Stimulated activated CD4-positive, alpha-beta T cell treated with anti-CD3 and anti-CD28 coated beads, Interleukin-1b, Interleukin-23, amount 100 ng/mL, for 1 hour (primary cell): ENCODE measurements at places on chromosomes 5 and 9.

DNA sequence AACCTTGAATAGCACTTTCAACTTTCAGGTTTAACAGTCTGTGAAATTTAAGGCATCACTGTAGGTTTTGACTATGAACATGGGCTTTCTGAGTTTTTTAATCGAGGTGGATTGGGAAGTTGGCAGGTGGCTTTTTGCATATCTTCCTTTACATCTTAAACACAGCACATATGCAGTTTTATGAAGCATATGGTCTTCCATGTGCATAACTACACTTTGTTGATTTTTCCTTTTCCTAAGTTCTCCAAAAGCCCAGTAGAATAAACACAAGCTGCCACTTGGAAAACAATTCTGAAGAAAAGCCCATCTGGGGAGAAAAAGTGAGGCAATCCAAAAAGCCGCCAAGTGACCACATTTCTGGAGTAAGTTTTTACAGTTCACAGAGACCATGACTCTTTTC lies 236.5 kb upstream of the IL12B start:
- DNase-seq: no peak

GRCh38 chr5:178280631-178281030 lies 48.0 kb upstream of the PHYKPL start:
- no peak for DNase-seq

DNA sequence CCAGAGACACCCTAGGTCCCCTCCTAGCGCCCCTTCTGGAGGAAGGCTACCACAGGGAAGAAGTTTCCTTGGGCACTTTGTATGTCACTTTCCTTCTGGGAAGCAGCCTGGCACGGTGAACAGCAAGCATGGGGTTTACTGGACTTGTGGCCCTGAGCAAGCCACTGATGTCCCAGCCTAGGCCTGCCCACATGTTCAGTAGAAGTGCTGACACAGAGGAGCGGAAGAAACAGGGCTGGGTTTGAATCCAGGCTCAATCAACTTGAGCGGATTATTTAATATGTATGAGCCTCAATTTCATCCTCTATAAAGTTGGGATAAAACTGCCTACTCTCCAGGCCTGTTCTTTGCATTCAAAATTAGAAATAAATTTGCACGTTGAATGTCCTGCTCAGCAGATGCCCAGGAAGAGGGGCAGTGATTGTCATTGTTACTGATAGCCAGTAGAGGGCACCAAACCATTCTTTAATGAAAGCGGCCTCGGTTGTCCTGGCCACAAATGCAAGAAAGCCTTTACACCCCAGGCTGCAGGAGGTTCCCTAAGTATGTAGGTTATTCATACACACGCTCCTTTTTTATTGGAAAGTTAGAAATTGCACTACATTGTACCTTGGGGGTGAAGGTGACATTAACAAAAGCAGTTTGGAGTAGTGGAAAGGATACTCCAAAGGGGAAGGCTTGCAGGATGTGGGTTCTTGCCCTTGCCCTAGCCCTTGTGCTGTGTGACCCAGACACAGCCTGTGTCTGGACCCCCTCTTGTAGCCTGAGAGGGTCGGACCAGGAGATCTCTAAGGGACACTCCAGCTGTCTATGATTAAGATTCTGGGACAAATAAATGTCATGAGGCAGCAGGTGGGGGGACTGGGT lies 13.4 kb upstream of the XPA start:
- DNase-seq: no peak

DNA sequence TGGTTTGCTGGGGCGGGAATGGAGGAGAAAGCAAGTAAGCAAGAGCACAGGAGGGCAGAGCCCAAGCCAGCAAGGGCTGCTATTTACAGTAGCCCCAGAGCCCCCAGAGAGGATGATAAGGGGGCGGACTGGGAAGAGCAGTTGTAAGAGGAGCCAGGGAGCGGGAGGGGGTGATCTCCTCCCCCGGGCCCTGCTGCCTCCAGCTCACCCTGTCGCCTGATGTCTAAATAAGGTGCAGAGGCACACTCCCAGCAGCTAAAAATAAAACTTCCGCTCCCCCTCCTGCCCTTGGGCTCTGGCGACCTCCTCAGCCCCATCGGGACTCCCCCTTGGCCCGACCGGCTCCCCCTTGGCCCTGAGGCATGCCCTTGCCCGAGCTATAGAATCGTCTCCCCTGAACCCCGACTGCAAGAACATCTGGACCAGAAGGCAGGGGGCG lies 14.4 kb upstream of the CCDC69 start:
- no peak for DNase-seq

- no peak for DNase-seq
These were observed 62.8 kb downstream of the PDZD2 start for GRCh38 chr5:31701642-31702299.

DNA sequence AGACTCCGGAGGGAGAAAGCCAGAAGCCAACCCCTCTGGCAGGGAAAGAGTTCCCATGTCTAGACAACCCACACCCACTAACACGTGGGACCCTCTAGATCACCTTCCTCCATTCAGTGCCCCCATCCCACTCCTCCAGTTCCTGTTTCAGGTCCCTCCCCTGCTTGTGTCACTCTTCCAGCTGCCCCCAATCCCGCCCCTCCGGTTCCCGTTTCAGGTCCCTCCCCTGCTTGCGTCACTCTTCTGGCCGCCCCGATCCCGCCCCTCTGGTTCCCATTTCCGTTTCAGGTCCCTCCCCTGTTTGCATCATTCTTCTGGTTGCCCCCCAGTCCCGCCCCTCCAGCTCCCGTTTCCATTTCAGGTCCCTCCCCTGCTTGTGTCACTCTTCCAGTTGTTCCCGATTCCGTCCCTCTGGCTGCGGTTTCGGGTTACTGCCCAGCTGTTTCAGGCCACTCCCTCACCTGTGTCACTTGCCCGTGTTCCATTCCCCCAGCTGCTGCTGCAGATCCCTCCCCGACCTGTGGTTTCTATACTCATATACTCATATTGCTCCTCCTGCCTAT lies 64.8 kb upstream of the RANBP6 start:
- DNase-seq: no peak

GRCh38 chr9:114430457-114430856 lies 42.7 kb upstream of the AKNA start:
- no peak for DNase-seq

GRCh38 chr5:64707191-64707590 lies 16.9 kb downstream of the SHISAL2B start:
- no peak for DNase-seq

DNA sequence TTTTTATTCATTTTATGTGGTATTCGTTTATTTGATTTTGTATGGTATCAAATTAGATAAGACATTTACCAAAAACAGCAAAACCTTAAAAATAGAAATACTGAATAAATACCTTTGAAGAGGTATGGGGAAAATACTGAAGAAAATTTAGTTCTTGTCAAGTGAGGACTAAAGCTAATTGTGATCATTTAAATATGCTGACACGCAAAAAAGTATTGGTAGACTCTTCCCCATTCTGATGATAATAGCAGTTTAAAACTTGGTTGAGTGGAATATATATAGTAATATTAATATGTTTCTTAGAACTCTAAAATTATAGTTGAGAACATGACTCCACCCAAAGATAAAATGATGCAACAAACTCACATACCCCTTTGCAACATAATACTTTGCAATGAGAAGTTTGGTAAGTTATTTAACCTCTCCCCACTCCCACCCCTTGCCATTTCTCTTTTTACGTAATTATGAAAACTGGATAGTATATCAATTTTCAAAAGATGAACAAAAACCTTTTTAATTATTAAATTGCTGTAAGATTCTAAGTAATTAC lies 30.1 kb upstream of the SNX24 start:
- no peak for DNase-seq

DNA sequence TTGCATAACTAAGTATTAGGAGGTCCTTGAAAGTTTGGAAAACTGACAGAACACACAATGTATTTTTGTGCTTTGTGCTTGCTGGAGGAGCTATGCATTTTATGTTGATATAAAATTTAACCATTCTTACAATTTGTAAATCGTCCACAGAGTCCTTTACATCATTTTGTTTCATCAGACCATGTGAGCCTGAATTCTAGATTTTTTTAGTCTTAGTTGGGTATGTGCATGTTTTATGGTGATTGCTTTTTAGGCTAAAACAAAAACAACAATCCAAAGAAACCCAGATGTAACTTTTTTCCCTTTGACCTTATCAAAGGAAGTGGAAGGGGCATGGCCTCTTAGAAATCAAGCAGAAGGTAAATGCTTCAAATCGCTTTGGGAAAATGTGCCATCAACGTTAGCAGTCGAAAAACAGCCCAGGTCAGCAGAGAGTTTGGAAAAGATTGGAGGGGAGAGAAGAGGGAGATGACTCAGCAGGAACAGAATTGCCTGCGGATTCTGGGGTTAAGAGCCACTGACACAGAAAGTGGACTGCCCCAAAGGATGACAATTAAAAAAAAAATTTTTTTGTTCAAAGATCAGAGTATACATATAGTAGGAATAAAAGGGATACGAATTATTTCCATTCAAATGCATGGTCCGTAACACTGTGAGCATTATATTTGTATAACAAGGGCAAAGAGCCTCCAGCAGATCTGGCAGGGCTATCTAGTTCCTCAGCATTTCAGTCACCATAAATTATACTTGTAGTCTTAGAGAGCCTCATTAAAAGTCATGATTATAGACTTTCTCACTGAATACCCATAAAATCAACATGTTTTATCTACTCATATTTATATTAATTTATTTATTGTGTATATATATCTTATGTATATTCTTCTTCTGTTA lies 253.5 kb upstream of the HAPLN1 start:
- DNase-seq: no peak

GRCh38 chr9:17138503-17138902 lies 3.7 kb downstream of the CNTLN start:
- no peak for DNase-seq

GRCh38 chr9:30943446-30944224 lies 1440.8 kb upstream of the ACO1 start:
- no peak for DNase-seq
